Kasumi-1 (cell line): ENCODE measurements at places on chromosomes 11 and 22.

DNA sequence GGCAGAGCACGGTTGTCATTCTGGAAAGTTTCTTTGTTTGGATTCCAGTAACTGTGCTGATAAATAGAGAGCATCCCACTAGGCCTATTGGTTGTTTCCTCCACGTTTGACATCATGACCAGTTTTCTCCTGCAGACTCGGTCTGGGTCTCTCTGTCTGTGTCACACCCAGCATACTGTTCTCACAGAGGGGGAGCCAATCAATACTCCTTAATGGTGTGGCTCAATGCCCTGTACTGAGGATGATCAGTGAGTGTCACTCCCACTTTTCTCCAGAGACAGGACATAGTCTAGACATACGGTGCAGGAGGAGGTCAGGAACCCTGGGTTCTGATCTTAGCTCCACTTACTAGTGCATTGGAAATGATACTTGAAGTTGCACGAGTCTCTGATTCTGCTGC, 88.2 kb upstream of the BLID start:
- DNase-seq = no peak

GRCh38 chr11:59180168-59180776, 8.3 kb downstream of the DTX4 start:
- DNase-seq = no peak

- no peak for DNase-seq
Observed at GRCh38 chr11:81987829-81988472, 745.7 kb downstream of the FAM181B start.

GRCh38 chr11:8070417-8071115, 10.4 kb upstream of the TUB start:
- peak; percentile 55 for DNase-seq

- DNase-seq = no peak
Observed at GRCh38 chr22:30253205-30253852, 6.8 kb upstream of the LIF start.

GRCh38 chr11:8372641-8373381, 109.1 kb upstream of the LMO1 start:
- no peak for DNase-seq

GRCh38 chr11:73384531-73384871, 8.3 kb downstream of the RELT start:
- DNase-seq = no peak

DNA sequence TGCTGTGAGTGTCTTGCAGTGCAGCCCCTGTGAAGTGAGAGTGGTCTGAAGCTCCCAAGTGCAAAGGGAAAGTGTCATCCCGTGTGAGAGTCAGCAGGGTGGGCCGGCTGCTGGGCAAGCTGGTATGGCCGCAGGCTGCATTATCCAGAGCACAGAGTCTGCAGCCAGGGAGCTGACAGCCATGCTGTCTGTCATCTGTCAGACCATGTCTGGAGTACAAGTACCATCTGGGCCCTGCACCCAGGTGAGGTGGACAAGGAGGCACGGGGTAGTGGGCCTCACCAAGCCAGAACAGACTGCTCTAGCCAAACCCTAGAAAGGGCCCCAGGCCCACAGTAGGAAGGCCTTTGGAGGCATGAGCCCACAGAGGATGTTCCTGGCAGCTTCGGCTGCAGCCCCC, 20.2 kb downstream of the LMO1 start:
- DNase-seq = no peak

GRCh38 chr11:72844356-72844755, 30.1 kb downstream of the ATG16L2 start:
- no peak for DNase-seq

- no peak for DNase-seq
Observed at GRCh38 chr11:61900251-61900650, 8.9 kb upstream of the FADS3 start.

- DNase-seq = no peak
Observed at GRCh38 chr11:115134926-115135325, 369.3 kb downstream of the CADM1 start.

DNA sequence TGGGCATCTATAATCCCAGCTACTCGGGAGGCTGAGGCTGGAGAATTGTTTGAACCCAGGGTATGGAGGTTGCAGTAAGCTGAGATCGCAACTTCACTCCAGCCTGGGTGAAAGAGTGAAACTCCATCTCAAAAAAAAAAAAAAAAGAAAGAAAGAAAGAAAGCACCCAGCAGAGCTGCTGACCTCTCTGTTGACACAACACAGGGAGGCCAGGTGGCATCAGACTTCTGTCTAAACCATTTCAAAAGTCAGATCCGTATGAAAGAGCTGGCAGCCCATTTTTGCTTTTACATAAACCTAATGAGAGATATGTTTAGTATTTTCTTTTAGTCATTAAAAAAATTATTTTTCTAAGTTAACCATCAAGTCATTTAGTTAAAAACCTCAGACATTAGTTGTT, 64.4 kb upstream of the RRM1 start:
- no peak for DNase-seq

DNA sequence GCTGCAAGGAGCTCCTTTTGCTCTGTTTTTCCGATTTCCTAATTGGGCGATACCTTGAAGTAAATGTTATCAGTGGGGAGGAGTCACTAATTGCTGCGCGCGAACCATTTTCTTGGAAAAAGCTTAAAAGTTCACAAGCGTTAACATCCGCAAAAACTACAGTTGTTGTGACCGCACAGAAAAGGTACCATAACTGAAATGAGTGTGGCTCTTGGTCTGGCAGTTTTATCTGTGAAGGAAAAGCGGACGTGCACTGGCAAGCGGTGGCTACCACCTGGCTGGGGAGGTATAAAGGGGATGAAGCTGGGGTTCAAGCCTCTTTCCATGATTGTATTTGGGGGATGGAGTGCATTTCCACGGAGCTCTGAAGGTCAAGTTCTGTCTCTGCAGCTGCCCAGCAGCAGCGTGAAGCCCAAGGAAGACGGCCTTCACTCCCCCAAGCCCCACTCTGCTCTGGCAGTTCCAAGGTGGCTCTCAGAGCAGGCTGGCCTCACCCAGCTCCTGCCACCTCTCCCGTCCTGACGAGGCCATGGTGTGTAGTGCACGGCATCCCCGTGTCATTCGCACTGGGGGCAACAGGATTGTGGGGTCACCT, 27.5 kb downstream of the MOV10L1 start:
- no peak for DNase-seq

DNA sequence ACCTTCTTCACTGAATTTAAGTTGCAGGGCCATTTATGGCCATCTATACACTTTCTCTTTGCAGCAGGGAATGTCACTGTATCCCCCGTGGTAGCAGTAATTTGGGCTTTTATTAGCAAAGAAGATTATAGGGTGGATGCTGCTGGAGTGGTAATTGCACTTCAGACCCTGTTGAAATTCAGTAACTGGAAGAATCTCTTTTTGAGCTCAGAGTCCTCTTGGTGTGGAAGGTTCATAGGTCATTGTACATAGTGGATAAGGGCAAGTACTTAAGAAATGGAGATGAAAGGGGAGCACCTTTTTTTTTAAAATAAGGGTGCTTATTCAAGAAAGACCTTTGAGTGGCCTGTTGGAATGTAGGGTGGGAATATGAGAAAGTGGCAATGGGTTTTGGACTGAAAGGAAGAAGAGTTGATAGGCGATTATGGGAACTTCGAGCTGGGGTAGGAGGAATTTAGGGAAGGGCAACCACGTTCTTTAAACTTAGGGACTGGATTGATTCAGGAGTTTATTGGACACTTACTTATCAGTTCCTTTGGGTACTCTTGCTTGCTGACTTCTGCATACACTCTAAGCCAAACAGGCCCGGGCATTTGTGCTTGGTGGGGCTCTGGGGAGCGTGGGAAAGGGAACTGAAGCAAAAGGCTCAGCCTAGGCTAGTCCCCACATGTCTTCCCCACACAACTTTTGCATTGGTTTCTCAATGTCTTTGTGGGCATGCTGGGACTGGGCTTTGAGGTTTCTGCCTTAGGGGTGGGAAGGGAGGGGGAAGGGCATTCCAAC, 26.5 kb downstream of the CTNND1 start:
- DNase-seq = no peak

DNA sequence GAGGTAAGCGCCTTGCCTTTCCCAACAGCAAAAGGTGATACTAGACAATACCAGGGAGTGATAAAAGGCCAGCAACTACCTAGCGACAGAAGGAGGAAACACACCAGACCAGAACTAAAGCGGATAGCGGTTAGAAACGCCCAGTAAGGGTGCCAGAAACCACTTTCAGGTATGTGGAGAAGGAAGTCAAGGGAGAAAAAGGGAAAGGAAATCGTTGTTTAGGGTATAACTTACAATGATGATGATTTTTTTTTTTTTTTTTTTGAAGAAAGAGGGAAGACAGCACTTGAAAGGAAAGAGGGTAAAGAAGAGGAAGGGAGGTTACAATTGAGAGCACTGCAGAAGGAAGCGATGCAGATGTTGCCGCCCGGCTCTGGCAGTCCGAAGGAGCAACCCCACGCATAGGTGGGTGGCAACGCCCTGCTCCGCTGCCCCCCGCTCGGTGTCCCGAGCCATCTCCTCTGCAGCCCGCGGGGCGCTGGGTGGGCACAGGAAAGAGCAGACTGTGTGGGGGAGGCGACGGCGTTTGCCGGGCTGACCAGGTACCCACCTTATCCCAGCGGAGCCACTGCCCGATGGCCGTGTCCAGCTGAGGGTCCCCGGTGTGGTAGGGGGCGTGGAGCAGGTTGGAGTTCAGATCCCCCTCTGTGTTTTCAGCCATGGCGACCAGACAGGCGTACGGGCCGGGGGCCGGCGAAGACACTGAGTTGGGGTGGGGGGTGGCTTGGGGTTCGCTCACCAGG, 561 bp downstream of the PGM2L1 start:
- DNase-seq = peak; percentile 84

GRCh38 chr11:130112071-130112830, 42.6 kb downstream of the APLP2 start:
- no peak for DNase-seq

DNA sequence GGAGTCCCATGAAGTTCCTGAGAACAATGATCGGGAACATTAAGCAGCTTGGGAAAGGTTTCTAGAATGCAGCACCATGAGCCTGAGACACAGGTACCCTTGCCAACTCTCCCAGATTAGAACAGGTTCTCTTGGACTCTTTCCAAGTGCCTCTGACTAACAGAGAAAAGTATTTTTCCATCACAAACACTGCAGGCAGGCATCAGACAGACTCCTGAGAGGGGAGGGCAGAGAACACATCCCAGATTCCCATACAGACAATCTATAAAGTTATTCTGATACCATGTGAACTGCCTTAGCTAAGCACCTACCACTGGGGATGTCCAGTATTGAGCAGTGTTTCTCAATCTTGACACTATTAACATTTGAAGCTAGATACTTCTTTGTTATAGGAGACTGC, 27.3 kb downstream of the SERGEF start:
- no peak for DNase-seq

DNA sequence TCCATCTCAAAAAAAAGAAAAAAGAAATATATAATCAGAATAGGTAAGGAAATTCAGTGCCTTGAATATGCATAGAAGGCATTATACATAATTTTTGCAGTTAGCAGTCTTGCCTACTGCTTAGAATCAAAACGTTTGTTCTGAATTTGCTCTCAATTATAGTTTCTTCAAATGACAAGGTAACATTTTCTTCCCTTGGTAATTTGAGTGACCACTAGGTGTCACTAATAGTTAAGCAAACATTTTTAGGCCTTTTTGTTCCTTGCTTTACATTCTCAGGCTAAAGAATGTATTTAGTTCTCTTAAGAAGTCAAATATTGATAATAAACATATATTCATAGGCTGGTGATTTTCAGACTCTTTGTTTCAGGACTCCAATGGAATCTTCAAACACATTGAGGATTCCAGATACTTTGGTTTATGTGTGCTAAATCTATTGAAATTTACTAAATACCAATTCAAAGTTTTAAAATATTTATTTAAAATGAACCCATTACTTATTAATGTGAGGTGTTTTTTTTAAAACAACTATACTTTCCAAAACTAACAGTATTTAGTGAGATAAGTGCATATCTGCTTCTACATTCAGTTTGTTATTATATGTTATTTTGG, 55.0 kb upstream of the DEPDC7 start:
- DNase-seq = peak; percentile 74

DNA sequence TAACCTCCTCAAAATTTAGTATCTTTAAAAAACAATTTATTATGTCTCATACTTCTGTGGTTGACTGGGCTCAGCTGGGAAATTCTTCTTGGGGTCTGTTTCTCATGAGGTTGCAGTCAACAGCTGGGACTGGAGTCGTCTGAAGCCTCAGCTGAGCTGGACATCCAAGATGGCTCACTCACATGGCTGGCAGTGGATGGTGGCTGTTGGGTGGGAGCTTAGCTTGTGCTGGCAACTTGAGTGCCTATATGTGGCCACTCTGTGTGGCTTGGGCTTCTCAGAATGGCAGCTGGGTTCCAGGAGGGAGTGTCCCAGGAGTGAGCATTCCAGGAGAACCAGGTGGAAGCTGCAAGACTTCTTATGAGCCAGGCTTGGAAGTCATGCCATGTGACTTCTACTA, 13.2 kb downstream of the THY1 start:
- DNase-seq = no peak

DNA sequence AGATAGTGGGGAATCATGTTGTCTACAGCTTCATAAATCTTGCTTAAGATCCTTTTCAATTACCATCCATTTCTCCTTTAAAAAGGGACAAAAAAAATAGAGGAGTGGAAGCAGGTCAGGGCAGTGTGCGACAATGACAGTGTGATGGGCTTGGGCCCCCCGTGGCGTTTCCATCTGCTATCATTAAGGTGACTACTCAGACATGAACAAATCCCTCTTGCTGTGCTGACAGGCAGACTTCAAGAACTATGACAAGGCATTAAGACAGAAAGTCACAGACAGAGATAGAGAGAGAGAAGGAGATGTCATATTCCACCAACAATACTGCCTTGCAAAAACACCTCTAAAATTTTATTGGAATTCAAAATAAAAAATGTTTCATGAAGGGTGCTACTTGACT, 263.2 kb downstream of the DCDC1 start:
- DNase-seq = no peak

DNA sequence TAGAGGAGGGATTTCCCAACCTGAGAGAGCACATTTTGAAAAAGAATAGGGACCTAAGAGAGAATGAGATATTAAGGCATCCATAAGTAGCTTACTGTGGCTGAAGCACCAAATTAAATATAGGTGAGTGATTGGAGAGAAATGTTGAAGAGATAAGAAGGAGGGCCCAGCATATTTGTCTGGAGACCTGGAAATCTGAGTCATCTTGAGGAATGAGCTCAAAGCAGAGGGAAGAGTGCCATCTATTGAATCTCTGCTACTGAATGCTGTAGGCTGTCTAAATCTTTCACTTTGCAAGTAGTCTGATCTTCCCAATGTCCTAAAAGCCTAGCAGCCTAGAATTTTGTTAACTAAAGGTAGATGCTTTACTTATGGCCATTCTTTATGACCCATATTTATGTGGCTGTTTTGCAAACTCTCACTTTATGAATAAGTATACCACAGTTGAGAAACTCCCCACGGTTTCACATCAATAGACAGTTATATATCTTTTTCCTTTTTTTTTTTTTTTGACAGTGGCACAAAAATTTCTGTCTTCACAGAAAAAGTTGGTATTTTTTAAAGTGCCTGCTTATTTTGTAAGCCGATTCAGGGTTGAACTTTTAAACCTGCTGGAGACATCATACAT, 2093.5 kb downstream of the LRRC4C start:
- DNase-seq = peak; percentile 7
